ENCODE measurements at places on chromosomes 5 and 9.

DNA sequence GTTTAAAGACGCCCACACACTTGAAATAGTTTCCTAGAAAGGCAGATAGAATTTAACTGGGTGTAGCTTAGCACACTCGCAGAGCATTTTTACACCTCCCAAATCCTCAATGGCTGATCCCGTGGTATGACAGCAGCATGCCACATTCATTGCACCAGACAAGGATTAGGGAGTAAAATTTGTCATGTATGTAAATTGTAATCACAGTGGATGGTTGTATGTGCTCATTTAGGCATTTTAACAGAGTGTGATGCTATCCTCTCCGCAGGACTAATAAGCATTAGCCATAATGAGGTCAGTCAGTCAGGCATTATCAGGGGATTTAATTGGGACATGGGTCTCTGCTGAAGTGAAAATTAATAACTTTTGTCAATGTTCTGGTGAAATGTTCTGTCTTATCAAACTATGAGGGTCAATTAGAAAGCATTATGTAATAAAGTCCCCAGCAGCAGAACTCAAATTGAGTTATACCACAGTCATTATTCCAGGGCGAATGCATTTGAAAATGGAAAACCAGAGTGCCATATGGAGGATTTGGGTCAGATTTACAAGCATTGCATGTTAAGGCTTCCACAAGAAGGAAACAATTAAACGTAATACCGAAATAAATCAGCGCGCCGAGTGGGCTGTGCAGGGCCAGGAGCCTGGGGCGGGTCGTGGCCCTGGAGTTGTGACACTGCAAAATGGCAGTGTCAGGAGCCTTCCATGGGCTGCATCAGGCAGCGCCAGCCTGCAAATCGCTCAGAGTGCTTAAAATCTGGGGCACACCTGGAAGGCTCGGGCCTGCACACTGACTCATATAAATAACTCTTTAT, 602.2 kb downstream of the BNC2 start:
- DNase-seq: peak; percentile 40

DNA sequence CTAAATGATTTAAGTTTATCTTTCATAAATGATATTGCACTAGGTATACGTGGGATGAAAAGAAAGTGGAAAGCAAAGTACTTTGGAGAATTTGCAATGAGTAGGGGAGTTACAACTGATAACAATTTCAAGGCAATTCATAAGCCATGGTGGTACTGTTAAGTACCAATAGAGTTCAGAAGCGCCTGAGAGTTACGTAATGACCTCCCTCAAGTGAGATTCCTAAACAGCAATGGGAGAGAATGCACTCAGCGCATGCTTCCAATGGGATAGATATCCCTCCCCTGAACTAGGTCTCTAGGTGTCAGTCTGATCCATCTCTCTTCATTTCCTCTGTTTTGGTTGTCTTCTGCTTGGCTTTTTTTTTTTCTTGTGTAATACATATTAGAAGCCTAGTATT, 249.3 kb downstream of the NNT start:
- DNase-seq: no peak

DNA sequence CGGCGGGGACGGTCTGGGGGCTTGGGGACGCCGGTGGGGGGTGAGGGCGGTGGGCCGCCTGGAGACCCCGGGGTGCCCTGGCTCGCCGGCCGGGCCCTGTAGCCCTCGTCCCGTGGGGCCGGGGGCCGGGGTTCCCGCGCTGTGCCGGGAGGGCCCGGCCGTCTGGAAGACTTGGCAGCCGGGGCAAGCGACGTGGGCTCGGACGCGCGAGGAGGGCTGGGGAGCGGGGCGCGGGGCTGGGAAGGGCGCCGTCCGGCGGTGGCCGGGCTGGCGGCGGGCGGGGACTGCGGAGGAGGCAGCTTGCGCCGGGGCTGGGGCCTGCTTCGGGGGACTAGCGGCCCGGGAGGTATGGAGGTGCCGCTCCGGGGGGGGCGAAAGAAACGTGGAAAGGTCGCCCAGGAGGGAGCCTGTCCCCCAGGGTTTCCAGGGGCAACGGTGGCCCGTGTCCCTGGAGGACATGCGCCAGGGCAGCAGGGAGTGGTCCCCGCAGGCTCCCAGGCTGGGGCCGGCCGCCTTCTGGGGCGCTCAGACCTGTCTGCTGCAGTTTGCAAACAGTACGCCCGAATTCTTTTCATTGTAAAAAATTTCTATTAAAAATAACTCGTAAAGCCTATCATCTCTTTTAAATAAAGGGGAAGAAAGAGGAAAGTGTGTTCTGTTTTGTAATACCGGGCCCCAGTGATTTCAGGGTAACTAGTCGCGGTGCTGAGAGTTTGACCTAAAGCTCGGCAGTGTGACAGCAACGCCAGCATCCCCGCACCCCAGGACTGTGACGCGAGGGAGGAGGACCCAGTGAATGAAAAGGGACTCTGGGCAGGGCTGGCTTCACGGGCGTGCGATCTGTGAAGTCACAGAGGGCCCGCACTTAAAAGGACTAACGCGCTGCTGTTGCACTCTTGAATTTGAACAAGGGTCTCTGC, 752 bp upstream of the ANKH start:
- peak; percentile 60 for DNase-seq

DNA sequence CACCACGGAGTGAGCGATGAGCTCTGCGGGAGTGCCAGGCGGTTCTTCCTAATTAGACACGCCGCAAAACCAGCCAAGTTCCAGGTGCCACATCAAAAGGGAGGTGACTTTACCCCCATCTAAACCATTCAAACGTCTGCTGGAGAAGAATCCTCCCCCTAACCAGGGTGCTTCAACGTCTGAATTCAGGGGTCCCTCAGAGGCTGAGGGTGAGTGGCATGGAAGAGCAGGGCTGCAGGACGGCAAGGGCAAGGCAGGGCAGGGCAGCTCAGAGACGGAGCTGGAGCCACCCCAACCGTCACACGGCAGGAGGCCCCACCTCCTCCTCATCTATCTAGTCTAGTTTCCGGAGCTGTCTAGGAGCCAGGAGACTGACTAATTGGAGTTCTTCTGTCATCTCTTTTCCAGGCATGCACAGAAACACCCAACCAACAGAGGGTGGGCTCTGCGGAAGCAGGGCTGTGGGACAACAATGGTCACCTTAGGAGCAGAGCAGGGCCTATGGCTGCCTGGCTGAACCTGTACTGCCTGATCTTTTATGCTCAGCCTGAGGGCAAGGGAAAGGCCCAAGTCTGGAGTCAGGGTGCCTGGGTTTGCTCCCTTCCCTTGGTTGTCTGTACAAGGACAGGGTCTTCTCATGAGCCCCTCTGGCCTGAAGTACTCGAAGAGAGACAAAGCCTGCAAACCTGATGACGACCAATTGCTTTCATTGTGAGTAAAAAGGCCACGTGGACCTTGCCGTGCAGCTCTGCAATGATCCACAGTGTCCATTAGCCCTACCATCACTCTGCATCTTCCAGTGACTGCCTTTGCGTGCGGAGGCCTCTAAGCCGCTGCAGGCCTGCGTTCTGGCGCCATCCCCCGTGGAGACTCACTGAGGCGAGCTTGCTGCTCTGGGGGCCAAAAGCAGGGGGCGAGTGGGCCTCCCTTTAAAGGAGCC, 81.0 kb upstream of the SLC25A51 start:
- DNase-seq: peak; percentile 87

GRCh38 chr5:168701641-168702040, 122.5 kb upstream of the PANK3 start:
- DNase-seq: no peak

DNA sequence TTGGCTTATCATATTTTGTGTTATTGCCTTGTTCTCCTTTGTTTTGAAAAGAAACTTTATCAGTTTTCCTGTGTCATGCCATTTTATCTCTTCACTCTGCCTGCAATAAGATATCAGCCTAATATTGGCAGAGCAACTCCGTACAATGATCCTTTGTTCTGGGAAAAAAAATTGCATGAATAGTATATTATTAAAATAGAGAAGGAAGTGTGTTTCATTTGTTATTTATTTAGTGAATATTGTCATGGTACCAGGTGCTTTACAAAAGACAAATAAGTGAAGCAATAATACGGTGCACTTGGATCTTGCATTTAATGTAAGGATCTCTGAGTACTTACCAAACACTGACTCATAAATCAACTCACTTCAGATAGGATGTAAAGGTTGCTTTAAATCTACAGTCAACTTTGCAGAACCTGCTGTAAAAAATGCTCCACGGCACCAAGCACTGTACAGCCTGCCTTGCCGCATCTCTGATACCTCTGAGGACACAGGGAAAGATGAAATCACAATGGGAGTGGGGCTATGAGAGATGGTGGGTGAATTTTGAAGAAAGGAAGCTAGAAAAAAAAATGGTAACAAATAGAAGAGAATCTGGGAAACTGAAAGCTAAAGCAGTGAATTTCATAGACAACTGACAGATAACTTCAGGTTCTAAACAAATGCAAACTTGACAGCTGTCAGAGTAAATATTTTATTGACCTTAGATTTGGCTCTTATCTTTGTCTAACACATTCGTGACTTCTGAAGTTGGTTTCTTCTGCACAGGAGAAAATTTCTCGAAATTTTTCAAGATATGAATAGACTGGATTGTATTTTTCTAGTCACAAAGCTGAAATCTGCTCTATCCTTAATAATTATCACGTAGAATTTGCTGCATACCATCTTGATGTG, 232.1 kb downstream of the ENC1 start:
- no peak for DNase-seq

GRCh38 chr5:82991678-82992323, 85.4 kb downstream of the TMEM167A start:
- peak; percentile 28 for DNase-seq

GRCh38 chr5:159345336-159345735, 15.0 kb upstream of the IL12B start:
- no peak for DNase-seq

DNA sequence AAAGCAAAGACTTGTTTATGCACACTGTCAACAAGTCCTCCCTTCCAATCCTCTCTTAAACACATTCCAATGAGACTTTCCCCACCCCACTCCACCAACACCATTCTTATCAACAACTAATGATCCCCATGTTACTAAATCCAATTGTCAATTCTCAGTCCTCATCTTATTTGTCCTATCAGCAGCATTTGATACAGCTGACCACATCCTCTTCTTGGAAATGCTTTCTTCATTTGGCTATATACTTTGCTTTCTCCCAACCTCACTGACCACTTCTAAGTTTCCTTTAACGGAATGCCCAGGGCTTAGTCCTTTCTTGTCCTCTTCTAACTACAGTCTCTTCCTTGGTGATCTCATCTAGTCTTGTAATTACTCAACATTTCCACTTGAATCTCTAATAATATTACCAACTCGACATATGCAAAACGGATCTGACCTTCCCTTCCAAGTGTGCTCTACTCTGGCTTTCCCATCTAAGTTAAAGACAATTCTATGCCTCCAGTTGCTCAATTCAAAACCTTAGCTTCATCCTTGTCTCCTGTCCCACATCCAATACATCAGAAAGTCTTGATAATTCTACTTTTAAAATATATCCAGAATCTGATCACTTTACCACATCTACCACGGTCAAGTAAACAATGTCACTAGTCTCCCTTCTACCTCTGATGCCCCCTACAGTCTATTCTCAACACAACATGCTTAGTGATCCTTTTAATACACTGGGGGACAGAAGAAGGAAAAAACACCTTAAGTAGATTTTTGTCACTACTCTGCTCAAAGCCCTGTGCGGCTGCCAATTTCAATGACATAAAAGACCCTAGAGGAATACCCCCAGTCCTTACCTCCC, 25.5 kb downstream of the AGTPBP1 start:
- no peak for DNase-seq

DNA sequence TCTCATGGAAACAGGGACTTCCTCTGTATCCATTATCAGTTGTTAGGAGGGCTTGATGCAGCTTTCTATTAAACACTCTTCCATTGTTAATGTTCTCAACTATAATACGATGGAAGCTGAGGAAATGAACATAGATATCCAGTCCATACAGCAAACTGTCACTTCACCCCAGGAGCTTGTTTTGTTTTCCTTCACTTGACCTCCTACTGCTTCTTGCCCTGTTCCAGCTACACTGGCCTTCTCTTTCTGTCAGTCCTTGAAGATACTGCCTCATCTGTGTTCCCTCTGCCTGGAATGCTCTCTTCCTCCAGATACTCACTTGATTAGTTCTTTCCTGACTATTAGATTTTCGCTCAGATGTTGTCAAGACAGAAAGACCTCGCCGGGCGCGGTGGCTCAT, 17.1 kb downstream of the CTNNA1 start:
- no peak for DNase-seq

- DNase-seq: peak; percentile 46
These were observed 686 bp downstream of the BRD9 start for GRCh38 chr5:891837-892393.

DNA sequence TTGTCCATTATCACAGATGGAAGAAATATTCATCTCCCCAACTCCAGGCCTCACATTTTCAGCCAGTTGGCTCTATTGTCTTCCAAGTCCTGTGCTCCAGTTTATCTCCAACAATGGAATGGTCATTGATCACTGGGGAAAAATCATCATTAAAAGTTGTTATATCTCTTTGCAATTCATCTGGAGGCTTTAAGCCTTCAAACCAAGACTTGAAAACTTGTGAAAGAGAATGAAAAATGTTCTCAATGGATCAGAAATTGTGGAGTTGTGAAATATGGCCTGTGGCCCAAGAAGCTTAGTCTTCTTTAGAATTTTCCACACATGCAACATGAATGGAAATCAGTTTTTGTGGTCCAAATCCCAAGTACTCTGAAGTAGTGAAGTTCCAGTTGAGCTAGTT, 569.6 kb downstream of the EBF1 start:
- no peak for DNase-seq

GRCh38 chr9:134826336-134827285, 54.0 kb upstream of the FCN2 start:
- DNase-seq: no peak

- peak; percentile 58 for DNase-seq
These were observed 84.9 kb upstream of the BASP1 start for GRCh38 chr5:17132444-17133083.

GRCh38 chr5:158200619-158201018, 341.7 kb upstream of the CLINT1 start:
- DNase-seq: no peak

DNA sequence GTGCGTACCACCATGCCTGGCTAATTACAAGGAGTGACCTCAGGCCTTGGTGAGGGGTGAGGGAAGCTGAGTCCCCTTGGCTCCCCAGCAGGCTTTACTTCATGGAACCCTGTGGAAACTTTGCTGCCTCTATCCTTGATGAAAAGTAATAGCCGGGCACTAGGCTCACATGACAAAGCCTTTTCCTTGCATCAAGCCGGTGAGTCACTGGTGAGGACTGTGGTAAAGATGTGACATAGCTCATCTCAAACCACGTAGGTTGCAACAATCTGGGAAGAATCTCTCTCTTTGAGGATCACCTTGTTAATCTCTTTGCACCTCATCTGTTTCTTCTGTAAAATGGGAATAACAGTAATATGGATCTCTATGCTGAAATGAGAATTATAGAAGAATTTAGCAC, 116.3 kb upstream of the SLC25A48 start:
- DNase-seq: peak; percentile 40

- DNase-seq: no peak
These were observed 226.6 kb upstream of the PPP1R2B start for GRCh38 chr5:156623381-156624040.

DNA sequence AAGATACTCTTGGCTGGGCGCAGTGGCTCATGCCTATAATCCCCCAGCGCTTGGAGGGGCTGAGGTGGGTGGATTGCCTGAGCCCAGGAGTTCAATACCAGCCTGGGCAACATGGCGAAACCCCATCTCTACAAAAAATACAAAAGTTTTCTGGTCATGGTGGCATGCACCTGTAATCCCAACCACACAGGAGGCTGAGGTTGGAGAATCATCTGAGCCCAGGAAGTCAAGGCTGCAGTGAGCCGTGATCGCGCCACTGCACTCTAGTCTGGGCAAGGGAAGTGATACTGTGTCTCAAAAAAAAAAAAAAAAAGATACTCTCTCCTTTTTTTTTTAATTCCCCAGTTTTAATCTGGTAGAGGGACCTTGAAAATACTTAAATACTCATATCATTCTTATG, 15.0 kb downstream of the ANKRD33B start:
- DNase-seq: no peak
